ENCODE measurements at places on chromosomes 6 and 20.

DNA sequence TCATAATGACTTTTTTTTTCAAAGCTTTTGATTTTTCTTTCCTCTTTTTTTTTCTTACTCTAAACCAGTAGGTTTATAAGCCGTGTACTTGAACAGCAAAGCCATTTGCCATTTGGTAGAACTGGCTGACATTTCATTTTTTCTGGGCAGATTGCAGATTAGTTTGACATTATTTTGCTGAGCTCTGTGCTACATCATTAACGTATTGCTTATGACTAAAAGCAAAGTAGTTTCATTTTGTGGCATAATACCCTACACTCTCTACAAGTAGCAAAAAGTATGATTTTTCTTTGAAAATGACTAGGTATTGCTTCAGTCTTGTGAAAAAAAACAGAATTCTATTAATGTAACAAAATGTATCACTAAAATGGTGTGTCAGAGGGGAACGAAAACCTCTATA lies 141.3 kb downstream of the GRIK2 start:
- no peak for DNase-seq

GRCh38 chr6:35601331-35602132 lies 87.2 kb downstream of the FKBP5 start:
- no peak for DNase-seq

GRCh38 chr6:25966711-25967110 lies 4.1 kb downstream of the TRIM38 start:
- DNase-seq, result no peak

- DNase-seq, result peak; percentile 81
These were observed at the start of gene MICA for GRCh38 chr6:31403283-31404060. MICA (plus strand) TSS chr6:31403595; CDS start chr6:31403633, 38 bp downstream.

GRCh38 chr6:32943864-32944649 lies 3.2 kb upstream of the HLA-DMB start:
- DNase-seq, result no peak

- DNase-seq, result no peak
These were observed 5.6 kb upstream of the FAM50B start for GRCh38 chr6:3843379-3844096.

GRCh38 chr20:45179166-45179565 lies 4.5 kb downstream of the PI3 start:
- no peak for DNase-seq

GRCh38 chr6:8278562-8278961 lies 156.8 kb downstream of the SLC35B3 start:
- DNase-seq, result no peak

DNA sequence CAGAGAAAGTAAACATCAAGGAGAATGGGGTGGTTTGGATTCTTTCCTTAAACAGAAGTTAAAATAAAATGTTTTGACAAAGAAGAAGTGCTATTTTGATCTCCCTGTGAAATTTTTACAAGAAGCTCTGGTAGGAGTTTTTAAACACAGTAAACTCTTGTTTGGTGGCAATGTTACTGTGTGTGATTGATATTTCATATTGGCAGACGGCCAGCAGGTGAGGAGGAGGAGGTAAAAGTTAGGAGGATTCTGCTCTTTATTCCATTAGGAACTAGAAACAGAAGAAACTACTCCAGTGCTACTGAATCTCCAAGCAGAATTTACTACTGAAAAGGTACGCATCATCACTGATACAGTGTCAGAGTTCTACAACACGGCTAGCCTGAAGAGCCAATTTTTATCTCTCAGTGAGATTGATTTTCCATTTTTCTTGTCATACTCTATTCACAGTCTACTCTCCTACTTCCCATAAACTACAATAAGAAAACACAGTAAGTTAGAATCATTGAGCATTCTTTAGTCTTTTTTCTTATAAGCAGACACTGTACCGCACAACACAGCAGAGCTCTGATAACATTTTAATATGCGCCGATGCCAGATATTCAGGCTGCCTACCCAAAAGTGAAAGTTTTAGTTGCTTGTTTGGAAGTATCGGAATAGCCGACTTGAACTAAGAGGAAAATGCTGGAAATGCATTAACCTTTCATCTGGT lies 21.2 kb upstream of the AFDN start:
- no peak for DNase-seq

GRCh38 chr20:52731093-52731492 lies 241.1 kb upstream of the TSHZ2 start:
- no peak for DNase-seq

GRCh38 chr6:56944661-56945060 lies 10.2 kb upstream of the BEND6 start:
- peak; percentile 63 for DNase-seq

DNA sequence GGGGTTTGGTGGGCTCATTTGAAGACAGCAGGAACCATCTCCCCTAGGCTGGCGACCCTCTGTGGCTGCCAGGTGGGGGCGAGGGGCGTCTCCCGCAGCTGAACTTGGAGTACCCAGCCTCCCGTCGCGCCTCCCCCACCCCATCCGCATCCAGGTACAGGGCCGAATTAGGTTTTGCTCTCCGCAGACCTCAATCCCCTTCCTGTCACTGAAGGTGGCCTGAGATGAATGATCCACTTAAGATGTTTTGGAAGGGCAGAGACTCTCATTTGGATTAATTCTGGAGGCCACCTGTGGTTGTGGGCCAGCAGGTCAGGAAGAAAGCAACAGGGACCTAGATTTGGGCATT lies 493 bp downstream of the CD83 start:
- no peak for DNase-seq

DNA sequence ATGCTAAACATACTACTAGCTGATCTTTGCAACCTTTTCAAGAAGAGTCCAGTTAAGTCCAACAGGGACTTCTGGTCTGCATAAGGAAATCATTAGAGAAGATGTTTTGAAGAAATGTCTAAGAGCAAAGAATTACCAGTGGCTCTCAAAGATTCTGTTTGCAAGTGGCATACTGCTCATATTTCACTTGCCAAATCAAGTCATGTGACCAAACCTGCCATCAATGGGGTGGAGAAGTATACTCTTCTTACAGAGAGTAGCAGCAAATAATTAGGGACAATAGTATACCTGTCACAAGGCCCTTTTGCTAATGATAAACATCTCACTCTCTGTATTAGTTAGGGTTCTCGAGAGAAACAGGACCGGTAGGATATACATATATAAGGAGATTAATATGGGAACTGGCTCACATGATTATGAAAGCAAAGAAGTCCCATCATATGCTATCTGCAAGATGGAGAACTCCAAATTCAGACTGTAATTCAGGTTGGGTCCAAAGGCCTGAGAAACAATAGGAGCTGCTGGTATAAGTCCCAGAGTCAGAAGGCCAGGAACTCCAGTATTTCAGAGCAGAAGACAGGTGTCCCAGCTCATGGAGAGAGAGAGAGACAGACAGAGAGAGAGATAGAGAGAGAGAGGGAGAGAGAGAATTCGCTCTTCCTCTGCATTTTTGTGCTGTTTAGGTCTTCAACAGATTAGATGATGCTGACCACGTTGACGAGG lies 111.5 kb downstream of the LCA5 start:
- DNase-seq, result no peak

- no peak for DNase-seq
These were observed 18.6 kb downstream of the SLC2A4RG start for GRCh38 chr20:63758152-63758551.

GRCh38 chr6:68008445-68008844 lies 626.6 kb upstream of the ADGRB3 start:
- no peak for DNase-seq

- DNase-seq, result no peak
These were observed 90.6 kb downstream of the TTLL2 start for GRCh38 chr6:167415441-167415961.

- DNase-seq, result no peak
These were observed 21.8 kb downstream of the SNX5 start for GRCh38 chr20:17946572-17947473.

DNA sequence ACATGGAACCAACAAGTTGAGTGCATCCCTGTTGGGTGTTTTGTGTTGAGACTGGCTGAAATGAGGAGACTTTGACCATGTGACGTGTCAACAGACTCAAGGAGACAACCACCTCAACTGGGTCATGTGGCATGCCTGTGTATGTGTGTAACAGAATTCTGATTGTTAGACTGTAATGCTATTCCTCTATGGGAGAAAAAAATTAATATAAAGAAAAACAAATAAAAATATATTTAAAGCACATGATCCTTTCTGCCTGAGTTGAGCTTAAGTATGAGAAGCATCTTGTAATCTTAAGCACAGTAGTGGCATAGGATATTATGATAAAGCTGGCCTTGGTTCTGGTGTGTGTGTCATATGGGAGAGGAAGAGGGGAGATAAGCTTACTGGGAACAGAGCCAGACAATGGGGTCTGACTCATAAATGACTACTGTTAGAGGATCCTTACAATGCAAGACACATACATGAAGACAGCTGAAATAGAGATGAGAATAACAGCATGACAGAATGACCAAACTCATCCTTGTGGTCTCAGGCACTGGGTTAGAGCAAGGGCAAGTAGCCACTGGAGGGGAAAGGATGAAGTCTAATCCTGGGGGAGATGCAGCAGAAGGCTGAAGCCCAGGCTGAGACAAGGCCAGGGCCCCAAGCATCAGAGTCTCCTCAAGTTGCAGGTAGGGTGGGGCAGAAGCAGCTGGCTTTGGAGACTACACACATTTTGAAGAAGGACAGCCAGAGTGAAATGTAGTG lies 9.2 kb downstream of the TP53INP2 start:
- no peak for DNase-seq

- no peak for DNase-seq
These were observed 170.0 kb downstream of the GRM4 start for GRCh38 chr6:33975661-33976436.

GRCh38 chr20:7231303-7231702 lies 463.8 kb downstream of the BMP2 start:
- DNase-seq, result no peak

GRCh38 chr20:61982191-61982950 lies 83.3 kb downstream of the TAF4 start:
- DNase-seq, result no peak

DNA sequence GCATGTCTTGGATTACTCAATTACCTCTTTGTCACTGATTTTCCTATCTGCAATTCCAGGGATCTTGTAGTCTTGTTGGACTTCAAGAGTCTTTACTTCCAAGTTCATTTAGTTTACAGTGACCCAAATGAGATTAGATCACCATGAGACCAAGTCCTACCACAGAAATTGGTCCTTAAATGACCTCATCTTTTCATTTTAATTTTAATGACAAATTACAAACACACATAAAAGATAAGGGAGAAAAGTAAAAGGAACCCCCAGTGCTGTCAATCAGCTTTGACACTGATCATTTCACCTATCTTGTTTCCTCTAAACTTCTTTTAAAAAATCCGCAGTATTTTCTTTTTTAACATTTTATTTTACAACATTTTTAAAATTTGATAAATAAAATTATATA lies 54.9 kb upstream of the FYN start:
- DNase-seq, result no peak

GRCh38 chr6:161010418-161010817 lies 18.8 kb downstream of the MAP3K4 start:
- no peak for DNase-seq

DNA sequence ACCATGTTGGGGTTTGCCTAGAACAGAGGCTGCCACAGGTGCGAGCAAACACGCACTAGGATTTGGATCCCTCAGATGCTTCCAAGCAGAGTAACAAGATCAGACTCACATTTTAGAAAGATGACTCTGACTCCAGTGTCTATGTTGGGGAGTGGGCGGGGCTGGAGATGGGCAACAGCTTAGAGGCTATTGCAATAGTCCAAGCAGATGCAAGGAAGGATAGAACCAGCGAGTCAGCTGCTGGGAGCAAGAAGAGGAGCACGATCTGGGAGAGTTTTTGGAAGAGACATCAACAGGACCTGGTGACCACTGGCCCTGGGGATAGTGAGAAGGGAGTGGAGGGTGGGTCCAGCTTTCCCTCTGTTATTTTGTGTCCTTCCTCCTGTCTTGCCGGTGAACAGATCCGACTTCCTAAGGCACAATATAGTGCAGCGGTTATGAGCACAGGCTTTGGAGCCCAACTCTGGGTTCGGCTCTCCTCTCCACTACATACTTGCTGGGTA lies 52.7 kb downstream of the FGD2 start:
- DNase-seq, result no peak

- no peak for DNase-seq
These were observed 48.5 kb upstream of the PDYN start for GRCh38 chr20:2042400-2042799.

- no peak for DNase-seq
These were observed 205.9 kb downstream of the HACE1 start for GRCh38 chr6:104653781-104654180.

DNA sequence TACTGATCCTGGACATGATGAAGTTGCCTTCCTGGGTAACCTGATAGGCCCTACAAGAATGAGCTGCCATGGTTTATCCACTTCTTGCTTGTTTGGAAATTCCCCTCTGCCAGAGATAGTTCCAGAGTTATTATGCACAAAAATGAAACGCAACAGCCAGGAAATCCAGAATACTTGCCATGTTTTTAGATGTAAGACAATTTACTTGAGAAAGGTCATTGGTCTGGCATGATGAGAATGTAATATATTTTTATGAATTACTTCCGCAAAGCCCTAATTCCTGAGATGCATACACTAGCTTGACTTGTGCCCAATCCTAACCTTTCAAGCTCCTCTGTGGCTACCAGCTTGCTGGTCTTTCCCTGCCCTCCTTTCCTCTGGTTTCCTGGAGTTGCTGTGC lies 27.9 kb upstream of the NT5E start:
- DNase-seq, result no peak

GRCh38 chr6:27206806-27207205 lies 40.7 kb upstream of the PRSS16 start:
- no peak for DNase-seq

DNA sequence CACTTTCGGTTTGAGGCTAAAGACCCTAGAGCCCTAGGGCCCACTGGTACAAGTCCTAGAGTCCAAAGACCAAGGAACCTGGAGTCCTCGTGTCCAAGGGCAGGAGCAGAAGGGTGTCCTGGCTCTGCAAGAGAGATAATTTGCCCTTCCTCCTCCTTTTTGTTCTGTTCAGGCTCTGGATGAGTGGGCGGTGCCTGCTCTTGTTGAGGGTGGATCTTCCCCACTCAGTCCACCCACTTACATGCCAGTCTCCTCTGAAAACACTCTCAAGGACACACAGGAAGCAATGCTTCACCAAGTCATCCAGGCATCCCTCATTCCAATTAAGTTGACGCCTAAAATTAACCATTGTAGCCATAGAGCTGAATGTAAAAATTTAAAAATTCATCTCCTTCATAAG lies 102.1 kb downstream of the UST start:
- DNase-seq, result no peak

DNA sequence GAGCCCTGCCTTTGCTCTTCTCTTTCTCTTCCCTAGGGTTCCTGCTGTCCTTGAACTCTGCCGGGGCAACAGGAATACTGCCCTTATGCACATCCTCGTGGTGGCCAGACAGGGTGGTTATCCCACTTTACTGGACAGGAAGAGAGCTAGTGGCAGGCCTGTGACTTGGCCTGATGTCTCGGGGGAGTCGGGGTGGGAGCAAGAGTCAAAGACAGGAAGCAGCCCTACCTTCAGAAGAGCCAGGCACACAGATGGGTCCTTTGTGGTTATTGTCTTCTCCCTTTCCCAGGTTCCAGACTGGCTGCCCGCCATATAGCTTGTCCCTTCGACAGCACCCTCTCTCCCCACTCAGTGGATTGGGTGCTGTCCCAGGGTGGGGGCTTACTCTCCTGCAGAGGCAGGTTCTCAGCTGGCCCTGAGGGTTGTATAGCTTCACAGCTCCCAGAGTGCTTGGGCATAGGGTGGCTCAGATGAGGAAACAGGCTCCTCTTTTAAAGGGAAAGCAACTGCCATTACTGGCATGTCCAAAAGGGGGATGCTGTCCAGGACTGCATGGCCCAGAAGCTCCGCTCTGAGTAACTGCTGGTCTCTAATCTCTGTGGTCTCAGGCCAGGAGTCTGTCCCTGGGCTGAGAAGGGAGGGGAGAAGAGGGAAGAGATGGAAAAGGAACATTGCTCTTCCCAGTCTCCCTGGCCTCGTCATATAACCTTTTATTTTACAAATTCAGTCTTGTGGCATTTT lies 17.3 kb downstream of the PLCG1 start:
- DNase-seq, result no peak

All from cerebellum (tissue), 4 donors.